Breast epithelium (tissue), 4 donors: ENCODE measurements at places on chromosomes 2 and 18. TPM values are rescaled to one million over a fixed set of nuclear protein-coding genes. Genes with fewer than 3 reads are reported as not detected.

The HOXD3 gene
- total RNA-seq, result 14.4 TPM

The PFN4 gene
- total RNA-seq, result 0.96 TPM

The NEU2 gene
- total RNA-seq, result not detected

The SLC30A3 gene
- not detected for total RNA-seq

The EDAR gene
- total RNA-seq, result 0.29 TPM
